ENCODE measurements at places on chromosomes 11 and 22.
A peak's percentile ranks its signal among the peaks of the same experiment; 100 is the strongest.

GRCh38 chr22:32634421-32634981 is 159.9 kb downstream of the FBXO7 start:
- DNase-seq: no peak

GRCh38 chr11:124841201-124841600 is 24.0 kb upstream of the ROBO3 start:
- DNase-seq: no peak

- DNase-seq: no peak
These were observed 395.9 kb upstream of the CCDC90B start for GRCh38 chr11:83681906-83682610.

DNA sequence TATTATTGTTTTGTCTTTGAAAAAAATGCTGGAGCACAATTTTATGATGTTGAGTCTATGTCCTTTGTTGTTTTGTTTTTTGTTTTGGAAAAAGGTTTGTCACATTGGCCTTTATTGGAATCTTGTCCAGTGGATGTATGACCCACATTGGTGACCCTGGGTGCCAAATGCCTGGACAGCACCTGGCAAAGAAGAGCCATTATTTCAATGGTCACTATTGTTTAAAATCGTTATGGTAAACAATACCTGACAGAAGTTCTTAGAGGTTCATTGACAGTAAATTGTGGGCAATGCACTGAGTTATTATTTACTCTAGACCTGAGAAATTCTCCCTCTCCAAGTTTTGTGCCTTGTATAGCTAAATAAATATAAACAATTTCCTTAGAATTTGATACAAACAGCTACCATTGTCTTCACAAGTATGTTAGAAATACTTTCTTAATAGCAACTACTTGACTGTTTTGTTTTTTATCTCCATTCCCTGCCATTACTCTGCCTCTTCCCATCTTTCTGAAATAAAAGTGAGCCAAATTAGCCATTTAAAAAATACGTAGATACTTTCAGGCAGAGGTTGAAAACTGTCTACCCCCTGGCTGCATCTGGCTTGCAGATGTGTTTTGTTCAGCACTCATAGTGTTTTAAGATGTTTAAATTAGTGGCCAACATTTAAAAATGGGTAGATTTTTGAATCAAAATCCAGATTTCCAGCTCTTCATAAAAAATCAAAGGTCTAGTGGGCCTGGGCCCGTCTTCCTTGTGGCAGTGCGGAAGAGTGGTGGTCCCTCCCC is 39.9 kb downstream of the BMAL1 start:
- no peak for DNase-seq

DNA sequence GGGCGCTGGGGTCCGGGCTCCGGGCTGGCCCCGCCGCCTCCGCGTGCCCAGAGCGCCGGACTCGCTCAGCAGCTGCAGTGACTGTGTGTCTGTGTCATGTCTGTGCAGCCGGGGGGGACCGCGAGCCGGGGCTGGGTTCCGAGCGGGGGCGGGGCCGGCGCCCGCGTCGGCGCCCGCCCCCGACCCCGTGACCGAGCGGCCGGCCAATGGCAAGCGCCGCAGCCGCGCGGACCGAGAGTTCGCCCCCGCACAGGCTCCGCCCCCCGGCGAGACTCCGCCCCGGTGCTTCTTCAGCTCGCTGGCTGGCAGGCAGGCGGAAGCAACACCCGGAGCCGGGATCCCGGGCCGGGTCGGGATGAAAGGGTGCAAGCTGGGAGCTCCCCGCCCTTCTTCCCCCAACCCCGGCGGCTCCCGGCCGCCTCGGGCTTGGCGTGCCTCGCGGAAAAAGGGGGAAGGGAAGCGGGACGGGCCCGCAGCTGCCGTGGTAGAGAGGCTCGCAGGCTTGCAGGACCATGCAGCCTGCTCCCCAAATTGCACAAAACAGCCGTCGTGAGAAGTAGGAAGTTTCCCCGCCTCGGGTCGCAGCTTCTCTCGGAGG is 750 bp upstream of the LARGE1 start:
- peak; percentile 98 for DNase-seq

DNA sequence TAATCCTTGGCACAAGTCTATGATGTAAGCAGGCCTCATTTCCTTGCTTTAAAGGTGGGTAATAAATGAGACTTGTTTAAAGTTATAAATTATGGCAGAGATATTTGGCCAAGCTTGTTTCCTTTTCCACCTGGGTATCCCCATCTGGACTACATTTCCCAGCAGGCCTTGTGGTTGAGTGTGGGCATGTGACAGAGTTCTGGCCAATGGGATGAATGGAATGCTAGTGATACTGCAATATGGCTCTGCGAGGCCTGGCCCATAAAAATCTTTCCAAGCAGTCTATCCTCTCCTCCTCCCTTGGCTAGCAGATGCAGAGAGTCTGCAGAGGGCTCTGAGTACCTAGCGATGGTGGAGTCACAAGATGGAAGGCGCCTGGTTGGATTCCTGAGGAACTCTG is 102.5 kb downstream of the TIMP3 start:
- peak; percentile 41 for DNase-seq

GRCh38 chr22:19641254-19641982 is 72.9 kb upstream of the SEPTIN5 start:
- DNase-seq: no peak

DNA sequence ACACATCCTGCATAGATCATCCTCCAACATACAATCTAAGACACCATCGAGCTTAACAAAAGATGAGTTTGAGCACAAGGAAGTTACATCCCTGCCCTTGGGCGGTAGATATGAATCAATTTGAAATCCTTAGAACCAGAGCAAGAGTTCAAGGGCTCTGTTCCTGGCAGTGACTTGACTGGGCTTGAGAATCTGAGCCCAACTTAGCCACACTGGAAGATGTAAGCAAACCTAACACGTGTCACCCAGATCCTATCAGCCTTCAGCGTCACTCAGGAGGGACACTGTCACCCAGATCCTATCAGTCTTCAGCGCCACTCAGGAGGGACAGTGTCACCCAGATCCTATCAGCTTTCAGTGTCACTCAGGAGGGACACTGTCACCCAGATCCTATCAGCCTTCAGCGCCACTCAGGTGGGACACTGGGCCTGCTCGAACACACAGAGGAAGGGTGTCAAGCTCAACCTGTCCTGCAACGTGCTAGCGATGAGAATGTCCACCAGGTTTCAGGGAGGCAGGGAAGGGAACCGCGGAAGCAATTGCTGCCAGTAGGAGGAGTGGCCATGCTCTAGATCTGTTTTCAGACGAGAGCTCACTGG is 32.8 kb upstream of the CTSD start:
- DNase-seq: no peak

DNA sequence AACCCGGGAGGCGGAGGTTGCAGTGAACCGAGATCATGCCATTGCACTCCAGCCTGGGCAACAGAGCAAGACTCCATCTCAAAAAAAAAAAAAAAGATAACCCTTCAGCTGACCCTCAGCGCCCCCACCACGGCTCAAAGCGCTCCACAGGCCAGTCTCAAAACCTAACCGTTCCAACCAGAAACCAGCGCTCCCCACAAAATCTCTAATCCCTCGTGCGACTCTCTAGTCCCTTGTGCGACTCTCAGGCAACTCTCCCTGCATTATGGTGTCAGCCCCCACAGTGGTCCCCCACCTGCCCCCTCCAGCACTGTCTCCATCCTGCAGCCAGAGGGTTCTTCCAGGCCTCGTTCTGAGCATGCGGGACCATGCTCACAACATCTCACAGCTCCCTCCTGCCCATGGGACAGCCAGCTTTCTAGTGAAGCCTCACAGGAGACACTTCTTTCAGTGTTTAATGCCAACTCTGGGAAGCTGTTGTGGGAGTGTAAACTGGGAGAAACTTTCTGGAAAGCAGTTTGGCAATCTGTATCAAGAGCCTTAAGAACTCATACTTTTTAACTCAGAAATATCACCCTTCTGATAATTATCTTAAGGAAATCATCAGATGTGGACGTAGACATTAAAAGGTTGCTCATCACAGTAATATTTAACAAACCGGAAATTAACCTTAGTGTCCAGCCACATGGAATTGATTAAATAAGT is 4.2 kb upstream of the RASGRP2 start:
- peak; percentile 75 for DNase-seq

DNA sequence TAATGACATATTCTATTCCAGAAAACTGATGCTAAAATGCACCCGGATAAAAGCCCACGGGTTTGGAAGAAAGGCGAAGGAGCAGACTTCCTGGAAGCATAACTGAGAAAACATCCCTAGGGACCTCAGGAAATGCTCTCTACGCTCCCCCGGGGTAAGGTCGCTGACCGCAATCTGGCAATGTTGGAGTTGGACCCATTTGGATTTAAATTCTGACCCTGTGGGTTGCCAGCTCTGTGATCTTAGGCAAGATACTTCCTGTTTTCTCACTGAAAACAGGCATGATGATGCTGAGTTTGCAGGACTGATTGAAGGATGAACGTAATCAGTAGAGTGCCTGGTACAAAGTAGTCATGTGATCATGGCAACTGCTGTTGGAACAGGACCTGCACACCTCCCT is 1054.0 kb downstream of the NTM start:
- no peak for DNase-seq

GRCh38 chr22:44702479-44703198 is 635 bp downstream of the PRR5 start:
- DNase-seq: peak; percentile 37

DNA sequence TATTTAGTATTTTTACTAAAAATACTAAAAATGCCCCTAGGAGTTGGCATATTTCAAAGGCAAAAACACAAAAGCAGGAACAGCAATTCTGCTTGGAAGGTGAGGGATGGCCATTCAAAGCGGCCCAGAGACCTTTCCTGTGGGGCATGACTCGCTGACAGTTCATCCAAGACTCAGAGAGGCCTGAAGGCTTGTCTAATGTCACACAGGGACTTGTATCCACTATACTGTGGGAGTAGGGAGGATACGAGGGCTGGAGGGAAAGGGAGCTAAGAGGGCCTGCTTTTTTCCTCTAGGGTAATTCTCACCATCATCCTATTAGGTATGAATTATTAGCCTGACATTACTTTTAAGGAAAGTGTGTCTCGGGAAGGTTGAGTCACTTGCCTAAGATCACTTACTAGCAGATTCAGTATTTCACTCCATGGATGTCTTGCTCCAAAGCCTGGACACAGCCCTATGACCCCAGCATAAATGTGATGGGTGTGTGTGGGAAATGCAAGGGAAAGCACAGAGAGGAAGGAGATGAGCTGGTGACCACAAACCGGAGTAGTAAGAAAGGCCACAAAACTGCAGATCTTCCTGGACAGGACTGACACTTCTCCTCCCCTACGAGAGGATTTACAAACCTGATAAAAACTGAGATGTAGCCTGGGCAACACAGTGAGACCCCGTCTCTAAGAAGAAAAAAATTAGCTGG is 16.7 kb upstream of the UCP3 start:
- no peak for DNase-seq

GRCh38 chr11:130003717-130004001 is 1.0 kb upstream of the PRDM10 start:
- DNase-seq: no peak

- DNase-seq: no peak
These were observed 56.1 kb upstream of the POU2AF2 start for GRCh38 chr11:111189466-111189865.

DNA sequence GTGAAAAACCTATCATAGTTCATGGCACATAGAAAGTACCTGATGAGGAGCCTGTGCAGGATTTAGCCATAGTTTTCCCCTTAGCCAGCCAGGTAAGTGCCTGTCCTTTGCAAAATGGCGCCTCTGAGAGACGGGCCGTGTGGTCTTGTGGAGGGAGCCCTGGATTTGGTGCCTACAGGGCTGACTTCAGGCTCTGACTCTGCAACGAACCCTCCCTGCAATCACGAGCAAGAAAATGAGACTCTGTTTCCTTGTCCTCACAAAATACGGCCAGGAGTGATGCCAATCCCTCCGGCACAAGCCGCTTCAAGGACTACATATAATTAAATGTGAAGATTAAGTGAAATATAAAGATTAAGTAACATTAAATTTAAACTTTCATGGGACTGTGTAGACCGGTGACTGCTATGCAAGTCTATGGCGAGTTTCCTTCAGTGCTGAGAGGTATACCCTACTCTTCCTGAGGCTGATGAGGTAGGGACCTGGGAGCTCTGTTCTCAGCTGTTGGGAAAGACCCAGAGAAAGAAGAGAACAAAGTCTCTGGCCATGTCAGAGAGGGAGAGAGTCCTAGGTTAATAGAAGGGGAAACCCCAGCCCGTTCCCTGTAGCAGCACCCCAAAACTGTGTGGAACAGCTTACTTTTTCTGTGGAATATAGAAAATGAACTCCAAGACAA is 6.1 kb upstream of the CXCR5 start:
- peak; percentile 1 for DNase-seq

- DNase-seq: no peak
These were observed 56.2 kb downstream of the GALNT18 start for GRCh38 chr11:11565636-11566035.

- peak; percentile 91 for DNase-seq
These were observed 31.8 kb downstream of the BID start for GRCh38 chr22:17742527-17742902.

DNA sequence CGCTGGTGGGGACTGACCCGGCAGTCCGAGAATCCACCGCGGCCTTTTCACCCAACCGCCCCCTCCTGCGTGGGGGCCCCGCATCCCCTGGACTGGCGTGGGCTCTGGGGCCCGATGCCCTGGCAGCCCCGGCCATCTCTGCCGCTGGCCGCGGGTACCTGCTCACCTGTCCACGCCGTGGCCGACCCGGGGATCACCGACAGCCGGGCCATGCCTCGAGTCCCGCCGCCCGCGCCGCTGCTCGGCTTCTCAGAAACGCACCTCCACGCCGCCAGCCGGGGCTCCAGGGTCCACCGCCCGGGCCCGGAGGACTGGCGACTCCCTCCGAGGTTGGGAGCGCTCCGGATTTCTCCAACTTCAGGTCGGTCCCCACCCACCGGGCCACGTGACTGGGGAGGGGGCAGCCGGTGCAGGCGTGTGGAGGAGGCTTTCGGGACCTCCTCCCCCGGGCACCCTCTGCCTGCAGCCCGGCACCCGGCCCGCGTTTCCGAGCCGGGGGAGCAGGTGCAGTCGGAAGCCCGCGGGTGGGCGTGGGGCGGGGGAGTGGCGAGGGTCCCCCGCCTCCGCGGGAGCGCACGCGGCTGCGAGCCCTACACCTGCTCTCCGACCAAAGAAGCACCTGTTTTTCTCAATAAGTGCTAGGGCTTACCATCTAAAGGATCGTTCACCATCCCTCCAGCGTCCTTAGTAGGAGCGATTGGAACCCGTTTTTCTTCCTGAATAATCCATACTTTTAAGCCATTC is 554 bp upstream of the NRIP3 start:
- DNase-seq: no peak

GRCh38 chr11:58965246-58965985 is 26.1 kb downstream of the GLYATL1 start:
- DNase-seq: peak; percentile 43

- no peak for DNase-seq
These were observed 1.4 kb downstream of the MYEOV start for GRCh38 chr11:69295079-69295994.
